ENCODE measurements at places on chromosomes 2 and 18. TPM values are rescaled to one million over a fixed set of nuclear protein-coding genes. Genes with fewer than 3 reads are reported as not detected.

- H3K4me1 ChIP-seq = peaks cover 12% of the 10 kb centered on the region
- H3K27ac ChIP-seq = no peak overlapping the region
- H3K4me3 ChIP-seq = no peak overlapping the region
- H3K36me3 ChIP-seq = peaks cover 18% of the 10 kb centered on the region
Measured at GRCh38 chr2:237345411-237345810, 68.6 kb downstream of the COL6A3 start.

DNA sequence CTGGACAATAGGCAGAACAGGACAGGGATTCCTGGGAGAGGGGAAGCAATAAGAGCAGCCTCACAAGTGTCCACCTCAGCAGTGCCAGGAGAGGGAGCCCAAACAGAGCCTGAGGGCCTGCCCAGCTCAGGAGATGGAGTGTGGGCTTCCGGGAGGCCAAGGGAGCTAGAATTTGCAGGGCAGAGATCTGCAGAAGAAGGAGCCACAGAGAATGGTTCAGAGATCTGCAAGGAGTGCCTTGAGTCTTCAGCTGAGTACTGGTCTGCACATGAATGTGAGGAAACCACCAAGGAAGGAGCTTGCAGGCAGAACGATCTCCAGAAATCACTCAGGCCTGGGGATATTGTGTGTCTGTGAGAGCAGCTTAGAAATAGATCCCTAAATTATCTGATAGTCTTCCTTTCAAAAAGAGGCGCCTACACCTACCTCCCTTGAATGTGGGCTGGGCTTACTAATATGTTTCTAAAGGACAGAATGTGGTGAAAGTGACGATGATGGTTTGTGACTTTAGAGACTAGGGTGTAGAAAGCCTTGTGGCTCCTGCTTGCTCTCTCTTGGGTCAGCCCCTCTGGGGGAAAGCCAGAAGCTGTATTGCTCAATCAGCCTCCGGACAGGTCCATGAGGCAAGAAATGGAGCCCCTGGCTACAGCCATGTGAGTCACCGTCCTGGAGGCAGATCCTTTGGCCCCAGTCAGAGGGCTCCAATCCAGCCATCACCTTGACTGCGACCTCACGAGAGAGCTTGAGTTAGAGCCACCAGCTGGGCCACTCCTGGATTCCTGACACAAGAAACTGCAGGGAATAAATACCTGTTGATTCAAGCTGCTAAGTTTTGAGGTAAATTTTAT lies 7.6 kb upstream of the LPIN1 start:
- no peaks in the 10 kb centered on the region for H3K27me3 ChIP-seq
- peaks cover 18% of the 10 kb centered on the region for H3K4me1 ChIP-seq
- peak overlapping the region; percentile 42 for H3K27ac ChIP-seq
- no peaks in the 10 kb centered on the region for H3K36me3 ChIP-seq

GRCh38 chr2:71784734-71785511 lies 331.6 kb downstream of the DYSF start:
- H3K27me3 ChIP-seq = no peaks in the 10 kb centered on the region
- no peak for DNase-seq
- H3K4me1 ChIP-seq = no peaks in the 10 kb centered on the region
- H3K4me3 ChIP-seq = no peak overlapping the region
- H3K36me3 ChIP-seq = no peaks in the 10 kb centered on the region

DNA sequence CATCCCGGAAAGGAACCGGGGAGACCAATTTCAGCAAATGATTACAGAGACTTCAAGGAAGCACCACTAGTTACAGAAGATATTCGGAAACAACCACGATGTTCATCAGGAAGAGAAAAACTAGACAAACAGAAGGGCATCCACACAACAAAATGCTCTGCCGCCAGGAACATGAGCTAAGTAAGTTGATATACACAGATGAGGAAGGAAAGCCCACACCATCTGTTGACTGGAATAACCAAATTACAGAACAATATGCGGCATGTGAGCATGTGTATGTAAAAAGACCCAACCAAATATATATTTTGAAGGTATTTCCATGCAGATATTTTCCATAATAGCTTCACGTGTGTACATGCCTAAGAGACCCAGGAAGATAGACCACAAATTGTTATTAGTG lies 47.0 kb downstream of the ACKR3 start:
- no peaks in the 10 kb centered on the region for H3K4me1 ChIP-seq
- no peaks in the 10 kb centered on the region for H3K27me3 ChIP-seq
- DNase-seq = no peak
- H3K36me3 ChIP-seq = no peaks in the 10 kb centered on the region
- no peak overlapping the region for H3K27ac ChIP-seq
- no peak overlapping the region for H3K4me3 ChIP-seq

GRCh38 chr2:47039913-47040562 lies 115.1 kb downstream of the STPG4 start:
- peaks cover 16% of the 10 kb centered on the region for H3K36me3 ChIP-seq
- peaks cover 77% of the 10 kb centered on the region for H3K4me1 ChIP-seq
- peak overlapping the region; percentile 77 for H3K27ac ChIP-seq

DNA sequence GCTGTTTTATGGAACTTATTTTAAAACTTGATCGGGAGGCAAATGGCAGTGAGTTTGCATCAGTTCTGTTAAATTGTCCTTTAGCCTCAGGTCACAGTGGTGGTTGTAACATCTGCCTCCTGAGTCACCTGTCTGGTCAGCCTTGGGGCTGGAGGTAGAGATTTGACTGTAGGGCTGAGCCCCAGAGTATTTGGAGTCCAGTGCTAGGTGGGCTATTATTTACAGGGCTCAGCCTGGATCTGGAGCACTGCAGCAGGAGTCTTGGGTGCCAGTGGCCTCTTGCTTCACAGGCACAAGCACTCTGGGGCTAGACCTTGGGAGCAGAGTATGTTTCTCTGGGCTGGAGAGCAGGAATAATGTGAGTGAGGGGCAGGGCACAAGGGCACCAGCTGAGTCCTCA lies 32.8 kb downstream of the TCF7L1 start:
- no peak overlapping the region for H3K4me3 ChIP-seq
- H3K27ac ChIP-seq = no peak overlapping the region
- no peaks in the 10 kb centered on the region for H3K4me1 ChIP-seq
- no peaks in the 10 kb centered on the region for H3K27me3 ChIP-seq
- DNase-seq = no peak

DNA sequence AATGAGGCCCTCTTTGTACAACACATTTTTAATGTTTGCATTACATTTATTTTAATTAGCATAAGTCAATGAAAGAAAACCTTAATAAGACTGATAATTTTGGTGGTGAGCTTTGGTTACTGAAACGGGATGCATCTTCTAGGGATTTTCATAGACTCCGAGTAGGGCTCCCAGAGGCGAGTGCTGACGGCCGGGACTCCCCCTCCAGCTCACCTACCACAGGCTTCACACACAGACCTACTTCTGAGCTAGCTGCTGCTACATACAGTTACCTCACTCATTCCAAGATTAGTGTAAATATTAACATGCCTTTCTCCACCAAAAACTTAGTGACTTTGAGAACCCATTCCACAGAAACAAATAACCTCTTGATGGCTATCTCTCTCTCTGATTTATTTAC lies 271.1 kb downstream of the GALR1 start:
- H3K27me3 ChIP-seq = no peaks in the 10 kb centered on the region
- H3K4me1 ChIP-seq = no peaks in the 10 kb centered on the region
- H3K4me3 ChIP-seq = no peak overlapping the region
- no peaks in the 10 kb centered on the region for H3K36me3 ChIP-seq

GRCh38 chr18:56458770-56459712 lies 179.4 kb downstream of the TXNL1 start:
- H3K4me3 ChIP-seq = no peak overlapping the region
- H3K36me3 ChIP-seq = no peaks in the 10 kb centered on the region
- H3K27me3 ChIP-seq = no peaks in the 10 kb centered on the region
- peak overlapping the region; percentile 11 for H3K27ac ChIP-seq

GRCh38 chr18:22346953-22347605 lies 70.6 kb downstream of the CTAGE1 start:
- peak; percentile 79 for DNase-seq
- peaks cover 52% of the 10 kb centered on the region for H3K4me1 ChIP-seq
- peak overlapping the region; percentile 75 for H3K27ac ChIP-seq

- no peaks in the 10 kb centered on the region for H3K36me3 ChIP-seq
- no peaks in the 10 kb centered on the region for H3K4me1 ChIP-seq
- H3K27me3 ChIP-seq = peaks cover 3% of the 10 kb centered on the region
- no peak overlapping the region for H3K27ac ChIP-seq
Measured at GRCh38 chr2:227124811-227125210, 39.2 kb downstream of the COL4A4 start.

GRCh38 chr2:226892729-226893128 lies 56.9 kb downstream of the RHBDD1 start:
- H3K4me1 ChIP-seq = no peaks in the 10 kb centered on the region
- H3K27me3 ChIP-seq = no peaks in the 10 kb centered on the region
- H3K36me3 ChIP-seq = no peaks in the 10 kb centered on the region
- no peak overlapping the region for H3K27ac ChIP-seq

GRCh38 chr18:76232779-76233178 lies 262.3 kb downstream of the ZNF516 start:
- no peaks in the 10 kb centered on the region for H3K27me3 ChIP-seq
- H3K27ac ChIP-seq = no peak overlapping the region
- no peaks in the 10 kb centered on the region for H3K36me3 ChIP-seq
- no peak overlapping the region for H3K4me3 ChIP-seq

- no peak overlapping the region for H3K4me3 ChIP-seq
- H3K4me1 ChIP-seq = no peaks in the 10 kb centered on the region
- no peak for DNase-seq
- H3K36me3 ChIP-seq = no peaks in the 10 kb centered on the region
Measured at GRCh38 chr2:178401994-178402437, 49.0 kb downstream of the PRKRA start.

DNA sequence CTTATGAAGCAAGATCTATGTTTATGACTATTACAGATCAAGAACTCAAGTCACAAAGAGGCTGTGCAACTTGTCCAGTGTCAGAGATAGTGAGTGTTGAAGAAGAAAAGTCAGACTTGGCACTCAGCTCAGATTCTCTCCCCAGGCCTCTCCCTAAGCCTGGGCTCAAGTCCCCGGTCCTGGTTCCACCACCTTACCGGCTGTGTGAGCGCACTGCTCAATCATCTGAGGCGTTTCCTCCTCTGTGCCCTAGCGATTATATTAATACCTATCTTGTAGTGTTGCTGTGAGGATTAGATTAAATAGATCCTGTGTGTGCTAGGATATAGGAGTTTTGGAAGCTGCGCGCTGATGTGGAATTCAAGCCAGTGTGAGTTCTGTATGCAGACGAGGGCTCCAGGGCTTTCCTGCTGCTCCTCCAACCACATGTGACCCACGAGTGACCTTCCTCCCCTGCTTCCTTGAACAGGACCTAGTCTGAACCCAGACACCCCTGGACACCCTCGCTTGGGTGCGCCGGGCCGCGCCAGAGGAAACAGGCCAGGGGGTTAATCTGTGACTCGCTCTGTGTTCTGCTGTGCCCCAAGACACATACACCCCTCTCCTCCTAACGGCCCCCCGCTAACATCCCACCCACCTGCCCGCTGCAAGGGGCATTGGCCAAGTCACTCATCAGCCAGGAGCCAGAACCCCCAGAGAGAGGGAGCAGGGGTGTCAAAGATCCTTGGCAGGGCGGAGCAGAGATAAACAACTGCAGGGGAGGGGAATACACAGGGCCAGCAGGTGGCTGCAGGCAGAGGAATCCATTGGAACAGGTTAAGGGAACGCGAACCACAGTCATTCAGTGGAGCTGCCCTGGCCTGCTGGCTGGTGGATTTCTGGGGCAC lies 38.3 kb downstream of the TNS1 start:
- H3K27ac ChIP-seq = peak overlapping the region; percentile 81
- H3K27me3 ChIP-seq = no peaks in the 10 kb centered on the region
- H3K4me3 ChIP-seq = no peak overlapping the region
- no peaks in the 10 kb centered on the region for H3K36me3 ChIP-seq

DNA sequence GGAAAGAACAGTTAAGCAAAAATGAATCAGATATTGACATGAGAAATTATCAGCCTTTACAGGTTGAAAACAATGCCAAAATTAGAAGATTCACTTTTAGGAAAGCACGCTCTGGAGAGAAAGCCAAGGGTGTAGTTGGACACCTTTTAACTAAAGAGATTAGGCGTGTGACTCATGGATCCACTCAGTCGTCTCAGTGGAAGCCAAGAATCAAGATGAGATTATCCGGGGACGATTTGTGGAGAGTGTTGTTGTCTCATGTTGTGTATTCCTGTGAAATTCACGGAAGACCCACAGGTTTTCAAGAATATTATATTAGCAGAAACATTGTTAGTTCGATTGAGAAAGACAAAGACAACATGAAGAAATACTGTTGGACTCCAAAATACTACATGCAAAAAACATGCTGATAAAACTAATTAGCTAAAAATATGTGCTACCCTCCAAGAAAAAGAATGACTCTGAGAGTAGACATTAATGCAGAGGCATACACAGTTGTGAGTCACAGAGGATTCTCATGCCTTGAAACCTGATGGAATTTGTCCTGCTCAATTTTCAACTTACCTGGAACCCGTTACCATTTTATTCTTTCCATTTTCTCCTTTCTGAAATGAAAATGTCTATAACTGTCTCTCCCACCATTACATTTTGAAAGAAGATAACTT lies 192.1 kb upstream of the RND3 start:
- H3K4me1 ChIP-seq = no peaks in the 10 kb centered on the region
- no peaks in the 10 kb centered on the region for H3K27me3 ChIP-seq
- no peak overlapping the region for H3K27ac ChIP-seq
- H3K36me3 ChIP-seq = no peaks in the 10 kb centered on the region
- H3K4me3 ChIP-seq = no peak overlapping the region

DNA sequence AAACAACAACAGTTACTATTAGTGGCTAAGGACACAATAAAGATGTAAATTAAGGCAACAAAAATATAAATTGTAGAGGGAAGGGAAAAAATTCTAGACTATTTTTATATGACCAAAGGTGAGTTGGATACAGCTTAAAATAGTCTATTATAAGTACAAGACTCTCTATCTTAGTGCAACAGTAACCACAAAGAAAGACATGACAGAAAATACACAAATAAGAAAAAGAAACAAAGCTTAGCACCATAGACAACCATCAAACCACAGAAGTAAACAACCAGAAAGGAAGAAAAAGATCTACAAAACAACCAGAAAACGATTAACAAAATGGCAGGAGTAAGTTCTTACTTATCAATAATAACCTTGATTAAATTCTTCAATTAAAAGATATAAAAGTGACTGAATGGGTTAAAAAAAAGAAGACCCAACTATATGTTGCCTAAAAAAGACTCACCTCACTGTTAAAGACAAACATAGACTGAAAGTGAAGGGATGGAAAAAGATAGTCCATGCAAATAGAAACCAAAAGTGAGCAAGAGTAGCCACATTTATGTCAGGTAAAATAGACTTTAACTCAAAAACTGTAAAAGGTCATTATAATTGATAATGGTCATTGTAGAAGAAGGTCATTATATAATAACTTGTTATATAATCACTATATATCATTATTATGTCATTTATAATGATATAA lies 62.5 kb downstream of the USP40 start:
- H3K27me3 ChIP-seq = no peaks in the 10 kb centered on the region
- no peak overlapping the region for H3K27ac ChIP-seq
- no peaks in the 10 kb centered on the region for H3K36me3 ChIP-seq

GRCh38 chr18:63208676-63209075 lies 110.9 kb downstream of the BCL2 start:
- H3K27ac ChIP-seq = no peak overlapping the region
- no peaks in the 10 kb centered on the region for H3K27me3 ChIP-seq
- H3K36me3 ChIP-seq = no peaks in the 10 kb centered on the region
- H3K4me3 ChIP-seq = no peak overlapping the region
- H3K4me1 ChIP-seq = peaks cover 14% of the 10 kb centered on the region
- no peak for DNase-seq

The ABHD1 gene
- total RNA-seq = not detected

The MDH1B gene
- 0.92 TPM for total RNA-seq

The PASK gene
- total RNA-seq = 5.2 TPM

The SERPINB12 gene
- total RNA-seq = not detected

The PRKAG3 gene
- not detected for total RNA-seq

The SH2D6 gene
- total RNA-seq = not detected

The ABCG5 gene
- not detected for total RNA-seq
